Activated CD8-positive, alpha-beta memory T cell treated with anti-CD3 and anti-CD28 coated beads for 1 hour (primary cell): ENCODE measurements at places on chromosomes 6 and 20.
A peak's percentile ranks its signal among the peaks of the same experiment; 100 is the strongest.

DNA sequence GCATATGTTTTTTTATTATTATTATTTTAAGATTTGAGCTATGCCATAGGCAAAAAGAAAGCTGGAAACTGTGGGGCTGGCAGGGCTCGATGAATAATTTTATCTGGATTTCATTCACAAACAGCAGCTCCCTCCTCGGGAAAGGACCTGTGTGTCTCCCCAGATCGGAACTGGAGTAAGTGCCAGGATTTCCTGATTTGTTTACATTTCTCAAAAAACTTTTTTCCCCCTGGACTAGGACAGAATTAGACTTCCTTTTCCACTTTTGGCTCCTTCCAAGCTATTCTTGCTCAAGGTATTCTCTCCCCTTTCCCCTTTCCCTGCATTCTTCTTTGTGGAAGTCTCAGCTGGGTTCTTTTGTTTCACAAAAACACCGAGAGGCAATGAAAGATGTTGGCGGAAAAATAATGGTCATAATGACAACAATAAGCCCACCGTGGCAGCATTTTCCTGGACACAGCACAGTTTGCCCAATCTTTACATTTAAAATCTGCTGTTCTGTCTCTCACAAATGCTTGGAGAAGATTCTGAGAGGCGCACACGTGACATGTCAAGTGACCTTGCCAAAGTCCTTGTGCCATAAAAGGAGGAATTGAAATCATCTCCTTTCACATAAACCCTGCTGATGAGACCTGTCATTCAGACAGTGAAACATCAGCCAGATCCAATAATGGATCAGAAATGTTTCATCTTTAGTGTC lies 85.8 kb upstream of the PREP start:
- DNase-seq, result no peak

DNA sequence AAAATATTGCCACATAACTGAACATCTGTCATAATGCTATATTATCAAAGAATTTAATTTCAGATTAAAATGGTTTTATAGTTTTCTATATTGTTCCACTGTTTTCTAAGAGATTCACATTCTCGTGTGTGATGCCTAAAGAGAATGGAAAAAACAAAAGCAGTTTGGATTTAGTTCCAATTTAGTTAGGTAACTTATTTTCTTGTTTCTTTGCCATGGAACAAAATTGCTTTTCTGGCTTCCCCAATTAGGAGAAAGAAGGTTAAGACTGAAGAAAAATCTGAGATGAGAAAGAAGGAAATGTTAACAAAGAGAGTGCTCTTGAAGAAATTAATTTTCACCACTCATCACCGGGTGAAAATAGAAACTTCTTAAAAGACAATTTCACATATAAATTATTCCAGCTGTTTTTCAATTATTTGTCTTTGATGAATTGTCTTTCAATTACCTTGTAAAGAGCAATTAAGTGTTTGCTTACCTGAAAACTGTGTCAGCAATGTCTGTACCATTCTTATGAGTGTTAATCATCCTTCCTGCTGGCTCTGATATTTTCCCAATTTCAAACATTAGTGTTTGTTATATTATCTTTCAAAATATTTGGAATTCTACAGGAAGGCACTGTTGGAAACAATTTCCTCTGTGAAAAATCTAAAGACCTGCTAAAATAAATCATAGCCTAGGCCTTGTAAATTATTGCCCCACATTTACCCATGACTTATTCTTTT lies 19.5 kb downstream of the PHACTR2 start:
- no peak for DNase-seq

DNA sequence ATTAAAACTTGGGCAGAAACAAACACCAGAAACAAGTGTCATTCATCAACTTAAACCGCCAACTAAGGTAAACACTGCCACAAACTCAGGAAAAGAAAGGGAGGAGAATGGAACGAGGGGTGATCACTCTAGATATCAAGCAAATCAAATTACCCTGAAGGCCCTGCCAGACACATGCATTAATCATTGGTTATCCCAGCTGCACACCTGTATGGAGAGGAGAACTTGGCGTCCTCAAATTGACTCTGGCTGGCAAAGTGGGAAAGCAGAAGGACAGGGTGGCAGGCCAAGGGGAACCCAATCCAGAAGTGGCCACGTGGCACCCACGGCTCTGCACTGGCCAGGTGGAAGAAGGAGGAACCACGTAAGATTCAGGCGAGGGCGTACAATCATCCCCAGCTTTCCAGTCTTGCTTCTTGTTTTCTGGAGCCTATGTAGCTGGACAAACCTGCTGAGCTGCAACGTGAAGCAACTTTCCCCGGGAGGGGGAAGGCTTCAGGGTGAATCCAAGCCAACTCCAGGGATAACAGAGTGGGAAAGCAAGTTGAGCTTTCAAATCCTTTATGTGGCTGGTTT lies 156.2 kb upstream of the JARID2 start:
- no peak for DNase-seq

DNA sequence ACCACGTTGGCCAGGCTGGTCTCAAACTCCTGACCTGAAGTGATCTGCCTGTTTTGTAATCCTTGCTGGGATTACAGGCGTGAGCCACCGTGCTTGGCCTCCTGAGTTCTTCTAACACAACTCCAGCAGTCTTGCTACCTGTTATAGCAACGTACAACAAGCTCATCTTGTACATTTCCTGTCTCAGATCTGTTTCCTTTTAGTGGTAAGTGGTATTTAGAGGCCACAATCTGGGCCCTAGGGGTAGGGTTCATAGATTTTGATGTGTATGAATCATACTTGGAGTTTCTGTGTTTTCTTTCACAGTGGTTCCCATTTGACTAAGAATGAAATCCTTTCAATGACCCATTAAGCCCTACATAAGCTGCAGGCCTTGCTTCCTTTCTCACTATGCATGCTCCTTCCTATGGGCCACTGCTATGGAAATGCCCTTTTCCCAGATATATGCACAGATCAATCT lies 27.1 kb upstream of the SYNCRIP start:
- peak; percentile 4 for DNase-seq

GRCh38 chr6:68159433-68159832 lies 475.6 kb upstream of the ADGRB3 start:
- DNase-seq, result no peak
